ENCODE measurements at places on chromosomes 6 and 20.
A peak's percentile ranks its signal among the peaks of the same experiment; 100 is the strongest.

DNA sequence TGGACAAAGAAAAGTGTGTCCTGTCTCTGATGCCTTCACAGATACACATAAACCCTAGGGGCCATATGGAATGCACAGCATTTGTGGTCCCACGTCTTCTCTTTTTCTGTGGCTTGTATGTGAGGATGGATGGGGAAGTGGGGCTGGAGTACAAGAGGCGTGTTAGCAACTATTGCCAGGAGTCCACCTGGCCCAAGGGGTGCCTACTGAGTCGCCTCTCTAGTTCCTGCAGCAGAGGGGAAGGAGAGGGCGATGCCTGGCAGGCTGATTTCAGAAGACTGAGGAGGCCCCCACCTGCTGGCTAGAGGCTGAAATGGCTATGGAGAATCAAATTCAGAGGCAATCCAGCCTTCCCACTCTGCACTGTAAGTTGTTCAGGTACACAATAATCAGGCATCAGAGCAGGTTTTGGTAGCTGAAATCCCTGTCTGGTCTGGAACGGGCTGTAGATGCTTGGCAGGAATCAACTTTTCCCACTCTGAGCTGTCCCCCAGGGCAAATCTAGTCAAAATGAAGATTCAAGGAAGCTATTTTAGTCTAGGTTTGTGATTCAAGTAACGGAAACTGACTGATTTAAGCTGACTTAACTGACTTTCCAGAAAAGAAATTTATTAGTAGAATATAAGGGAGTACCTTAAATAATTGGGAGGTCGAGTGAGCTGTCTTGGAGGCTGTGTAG, 14.9 kb upstream of the PPARD start:
- DNase-seq: peak; percentile 32

- DNase-seq: no peak
Observed at GRCh38 chr6:130156908-130157307, 65.8 kb downstream of the SAMD3 start.

- no peak for DNase-seq
Observed at GRCh38 chr6:30219244-30219643, 6.0 kb upstream of the TRIM26 start.

DNA sequence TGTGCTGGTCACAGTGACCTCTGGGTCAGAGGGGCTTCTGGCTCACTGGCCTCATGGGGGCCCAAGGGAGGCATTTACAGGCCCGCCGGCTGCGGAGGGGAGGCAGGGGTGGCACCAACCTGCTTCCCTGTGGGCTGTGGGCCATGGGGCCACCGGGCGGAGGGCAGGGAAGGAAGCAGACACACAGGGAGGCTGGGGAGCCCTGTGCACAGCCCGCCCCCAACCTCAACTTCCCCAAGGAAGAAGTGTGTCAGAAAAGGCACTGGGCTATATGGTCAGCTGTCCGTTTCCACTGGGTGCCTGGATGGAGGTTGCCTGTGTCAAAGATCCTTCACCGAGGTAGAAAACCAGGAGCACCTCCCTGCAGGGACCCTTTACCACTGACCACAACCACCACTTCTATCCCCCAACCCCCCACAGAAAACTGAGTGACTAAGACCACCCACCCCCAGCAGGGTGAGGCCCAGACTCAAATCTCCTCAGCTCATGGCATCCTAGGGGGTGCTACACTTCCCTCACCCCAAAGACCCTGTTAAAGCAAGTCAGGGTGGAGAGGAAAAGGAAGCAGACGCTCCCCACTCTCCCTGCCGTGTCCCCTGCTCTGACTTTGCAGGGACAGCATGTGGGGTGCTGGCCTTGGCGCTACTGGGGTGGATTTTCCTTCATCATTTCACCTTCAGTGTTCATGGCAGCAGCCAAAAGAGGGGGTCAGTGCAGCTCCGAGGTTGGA, 5.6 kb downstream of the CST3 start:
- no peak for DNase-seq

DNA sequence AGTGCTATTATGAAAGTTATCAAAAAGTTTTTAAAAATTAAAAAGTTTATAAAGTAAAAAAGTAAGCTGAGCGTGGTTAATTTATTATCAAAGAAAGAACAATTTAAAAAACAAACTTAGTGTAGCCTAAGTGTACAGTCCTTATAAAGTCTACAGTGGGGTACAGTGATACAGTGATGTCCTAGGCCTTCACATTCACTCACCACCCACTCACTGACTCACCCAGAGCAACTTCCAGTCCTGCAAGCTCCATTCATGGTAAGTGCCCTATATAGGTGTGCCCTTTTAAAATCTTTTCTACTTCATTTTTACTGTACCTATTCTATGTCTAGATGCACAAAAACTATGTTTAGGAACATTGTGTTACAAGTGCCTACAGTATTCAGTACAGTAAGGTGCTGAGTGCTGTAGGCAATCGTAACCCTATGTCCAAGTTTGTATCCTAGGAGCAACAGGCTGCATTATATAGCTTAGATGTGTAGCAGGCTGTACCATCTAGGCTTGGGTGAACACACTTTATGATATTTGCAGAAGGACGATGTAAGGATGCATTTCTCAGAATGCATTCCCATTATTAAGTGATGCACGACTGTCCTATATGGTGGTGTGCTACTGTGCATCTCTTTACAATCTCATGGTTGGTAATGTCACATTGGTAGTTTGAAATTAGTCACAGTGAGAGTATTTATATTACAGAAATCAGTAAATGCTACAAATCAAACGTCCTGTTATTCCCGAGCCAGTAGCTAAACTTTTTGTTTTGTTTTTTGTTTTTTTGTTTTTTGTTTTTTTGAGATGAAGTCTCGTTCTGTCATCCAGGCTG, 158.3 kb downstream of the GMPR start:
- DNase-seq: no peak

- DNase-seq: no peak
Observed at GRCh38 chr6:151121900-151122299, 117.9 kb upstream of the AKAP12 start.

DNA sequence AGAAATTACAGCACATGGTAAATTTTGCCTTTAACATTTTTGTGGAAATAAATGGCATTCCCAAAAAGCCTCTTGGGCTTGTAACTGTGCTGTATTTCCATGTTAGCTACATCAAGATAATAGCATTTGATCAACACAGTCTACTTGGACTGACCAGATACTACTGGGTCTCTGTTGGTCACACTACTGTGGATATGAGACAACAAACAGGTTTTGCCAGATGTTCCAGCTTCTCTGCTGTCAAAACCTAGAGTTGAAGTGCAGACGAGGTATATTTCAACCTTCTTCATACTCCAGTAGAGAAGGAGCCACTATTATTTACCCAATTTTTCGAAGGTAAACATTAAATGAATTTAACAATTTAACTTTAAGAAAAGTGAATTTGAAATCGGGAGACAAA, 284.7 kb upstream of the CITED2 start:
- no peak for DNase-seq

DNA sequence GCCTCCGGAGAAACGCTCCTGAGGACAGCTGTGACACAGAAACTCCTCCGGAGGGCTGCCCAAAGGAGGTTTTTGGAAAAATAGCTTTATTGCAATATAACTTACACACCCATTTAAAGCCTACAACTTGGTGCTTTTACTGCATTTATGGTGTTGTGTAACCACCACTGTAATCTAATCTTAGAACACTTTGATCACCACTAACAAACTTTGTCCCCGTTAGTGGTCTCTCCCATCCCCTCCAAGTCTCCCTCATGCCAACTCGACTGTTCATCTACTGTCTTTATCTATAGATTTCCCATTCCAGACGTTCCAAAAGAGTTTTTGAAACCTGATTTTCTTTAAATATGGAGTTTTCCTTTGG, 62.8 kb downstream of the SYNJ2 start:
- no peak for DNase-seq

DNA sequence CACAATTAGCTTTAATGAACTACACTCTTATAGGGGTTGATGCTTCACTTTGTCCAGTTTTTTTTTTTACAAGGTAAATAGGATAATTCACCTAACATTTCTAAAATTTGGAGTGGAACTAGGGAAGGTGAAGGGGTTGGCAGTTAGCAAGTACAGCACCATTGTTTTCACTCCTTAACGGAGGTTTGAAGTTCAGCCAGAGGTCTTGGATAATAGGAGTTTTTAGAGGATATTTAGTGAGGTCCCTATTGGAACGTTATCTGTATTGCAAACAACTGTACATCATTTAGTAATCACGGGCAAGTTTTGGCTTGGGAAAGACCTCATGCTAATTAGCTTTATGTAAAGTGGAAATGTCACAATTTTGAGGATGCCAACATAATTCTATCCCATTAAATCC, 52.3 kb upstream of the TBX18 start:
- no peak for DNase-seq

All from HCT116 (cell line).